Chondrocyte (in vitro differentiated cells): ENCODE measurements at places on chromosomes 5 and 9. TPM values are rescaled to one million over a fixed set of nuclear protein-coding genes. Genes with fewer than 3 reads are reported as not detected.

DNA sequence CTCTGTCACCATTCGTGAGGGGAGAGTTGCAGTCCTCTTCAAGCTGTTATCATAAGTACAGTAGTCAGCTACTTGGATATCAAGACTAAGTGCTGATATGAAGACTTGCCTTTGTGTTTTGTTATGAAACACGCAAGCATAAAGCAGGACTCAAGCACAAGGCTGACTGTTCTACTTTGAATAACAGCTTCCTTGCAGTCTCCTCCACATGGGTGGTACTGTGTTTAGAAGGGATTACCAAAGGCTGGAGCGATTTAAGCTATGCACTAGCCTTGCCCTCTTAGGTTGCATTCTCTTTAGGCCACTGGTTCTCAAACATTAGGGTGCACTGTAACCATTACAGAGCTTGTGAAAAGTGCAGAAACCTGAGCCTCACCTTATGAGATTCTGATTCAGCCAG lies 41.4 kb downstream of the SLC25A51 start:
- no peaks in the 10 kb centered on the region for H3K27me3 ChIP-seq
- no peaks in the 10 kb centered on the region for H3K4me1 ChIP-seq
- no peak overlapping the region for H3K4me3 ChIP-seq
- no peak for DNase-seq
- H3K36me3 ChIP-seq = peaks cover 14% of the 10 kb centered on the region

COL15A1 gene
- total RNA-seq = 5.2 to 7.1 TPM (median 5.4 TPM) in 3 replicates

DNA sequence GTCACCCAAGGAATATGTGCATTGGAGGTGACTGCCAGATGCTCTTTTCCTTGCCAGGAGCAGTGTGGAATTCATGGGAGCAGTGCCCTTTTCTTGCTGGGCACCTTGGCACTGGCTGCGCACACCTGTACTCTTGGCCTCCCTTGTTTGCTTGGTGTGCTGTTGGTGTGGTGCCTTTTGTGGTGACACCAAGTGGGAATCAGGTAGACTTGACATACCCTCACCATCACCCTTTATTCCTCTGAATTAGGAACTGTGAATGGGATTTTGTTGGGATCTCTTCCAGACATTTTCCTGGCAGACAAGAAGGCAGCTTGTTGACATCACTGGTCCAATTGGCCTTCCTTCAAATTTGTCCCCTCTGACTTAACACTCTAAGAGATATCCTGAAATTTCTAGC lies 82.3 kb downstream of the RAI14 start:
- H3K36me3 ChIP-seq = peaks cover 6% of the 10 kb centered on the region
- DNase-seq = no peak
- H3K27ac ChIP-seq = peak overlapping the region; percentile 71
- no peak overlapping the region for H3K4me3 ChIP-seq
- H3K4me1 ChIP-seq = peaks cover 82% of the 10 kb centered on the region
- no peaks in the 10 kb centered on the region for H3K27me3 ChIP-seq

GRCh38 chr9:19124430-19124793 lies 2.9 kb downstream of the PLIN2 start:
- peaks cover 39% of the 10 kb centered on the region for H3K4me1 ChIP-seq
- peaks cover 20% of the 10 kb centered on the region for H3K36me3 ChIP-seq
- no peaks in the 10 kb centered on the region for H3K27me3 ChIP-seq

DNA sequence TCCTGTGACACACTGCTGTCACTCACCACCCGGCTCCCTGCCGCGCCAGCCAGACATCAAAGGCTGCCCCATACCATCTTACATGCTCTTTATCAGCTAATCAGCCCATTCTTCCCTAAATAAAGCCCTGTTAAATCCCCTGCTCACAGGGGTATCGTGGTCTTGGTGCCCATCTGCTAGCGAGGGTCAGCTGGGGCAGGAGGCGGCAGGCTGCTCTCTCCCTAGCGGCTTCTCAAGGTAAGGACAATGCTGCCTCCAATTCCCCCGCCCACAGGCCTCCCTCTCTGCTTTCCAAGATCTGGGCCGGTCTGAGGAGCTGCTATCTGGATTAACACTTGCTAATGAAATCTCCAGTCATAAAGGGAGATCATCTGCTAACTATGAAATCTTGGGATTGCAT lies 26.8 kb downstream of the BARHL1 start:
- H3K4me1 ChIP-seq = no peaks in the 10 kb centered on the region
- H3K36me3 ChIP-seq = peaks cover 47% of the 10 kb centered on the region
- DNase-seq = no peak
- no peak overlapping the region for H3K4me3 ChIP-seq
- no peak overlapping the region for H3K27ac ChIP-seq

TICAM2 gene
- 3.2 to 4.7 TPM (median 4.0 TPM) in 3 replicates for total RNA-seq
